ENCODE measurements at places on chromosomes 6 and 20.
A peak's percentile ranks its signal among the peaks of the same experiment; 100 is the strongest.

- peak; percentile 17 for DNase-seq
Measured at GRCh38 chr6:119285908-119286625, 63.5 kb downstream of the MAN1A1 start.

DNA sequence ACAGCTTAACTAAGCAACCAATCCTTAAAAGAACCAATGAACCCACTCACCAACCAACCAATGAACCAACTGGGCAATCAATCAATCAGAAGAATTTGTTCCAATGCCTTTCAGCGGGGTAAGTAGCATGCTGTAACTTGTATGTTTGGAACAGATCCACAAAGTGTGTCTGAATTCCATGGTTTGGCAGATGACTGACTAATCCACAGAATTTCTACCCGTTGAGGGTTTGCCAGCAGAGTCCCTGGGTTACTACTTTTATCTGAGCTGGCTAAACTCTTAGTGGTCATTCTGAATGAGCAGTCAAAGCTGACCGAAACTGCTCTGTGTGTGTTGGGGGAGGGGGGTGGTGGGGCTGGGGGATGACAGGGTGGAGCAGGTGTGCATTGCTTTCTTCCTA is 125.0 kb upstream of the JAG1 start:
- DNase-seq = no peak

DNA sequence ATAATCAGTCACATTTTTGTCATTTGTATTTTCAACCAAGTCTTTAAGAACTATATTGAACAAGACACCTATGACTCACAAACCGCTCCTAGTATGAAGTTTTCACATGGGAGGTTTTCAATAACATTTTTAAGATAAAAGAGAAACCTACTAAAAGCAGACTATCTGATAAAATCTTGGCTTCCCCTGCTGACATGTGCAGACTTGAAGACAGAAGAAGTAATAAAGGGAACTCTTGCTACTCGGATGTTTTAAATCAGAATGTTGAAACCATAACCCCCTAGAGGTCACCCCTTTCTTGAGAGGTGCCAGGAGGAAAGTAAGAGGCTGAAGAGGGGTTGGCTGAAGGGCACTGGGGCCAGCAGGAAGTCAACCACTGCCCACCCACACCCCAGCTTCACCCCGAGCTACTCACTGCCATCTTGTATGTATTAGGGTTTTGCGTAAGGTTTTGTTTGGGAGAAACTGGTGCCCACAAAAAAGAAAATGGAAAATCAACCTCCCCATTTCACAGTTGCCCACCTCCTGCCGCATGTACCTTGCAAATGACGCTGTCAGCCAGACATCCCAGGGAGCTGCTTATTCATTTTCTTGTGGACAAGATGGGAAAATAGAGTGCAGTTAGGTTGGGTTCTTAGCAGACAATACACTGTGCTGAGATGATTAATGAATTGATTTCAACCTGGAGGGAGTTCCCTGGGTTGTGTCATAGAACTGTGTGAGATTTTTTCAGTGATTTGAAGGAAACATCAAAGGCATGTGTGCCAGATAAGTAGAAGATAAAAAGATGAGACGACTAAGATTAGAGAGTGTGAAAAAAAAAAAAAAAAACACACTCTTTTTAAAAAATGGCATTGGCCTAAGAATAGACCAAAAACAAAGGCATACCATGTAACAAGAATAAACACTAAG is 83.2 kb upstream of the TAB2 start:
- DNase-seq = no peak

DNA sequence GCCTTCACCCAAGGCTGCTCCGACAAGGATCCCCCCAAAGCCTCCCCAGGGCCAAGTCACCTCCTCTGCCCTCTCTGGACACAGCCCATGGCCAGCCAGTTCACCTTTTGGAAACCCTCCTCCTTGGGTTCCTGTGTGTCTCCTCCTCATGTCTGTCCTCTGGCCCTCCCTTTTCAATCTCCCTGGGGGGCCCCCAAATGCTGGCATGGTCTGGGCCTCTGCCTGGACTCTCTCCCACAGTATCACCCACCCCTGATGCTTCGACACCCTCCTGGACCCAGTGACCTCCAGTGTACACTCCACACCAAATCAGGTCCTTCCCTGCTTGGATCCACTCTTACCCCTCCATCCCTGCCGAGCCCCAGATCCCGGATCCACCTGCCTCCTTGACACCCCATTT is 46.7 kb upstream of the NNAT start:
- DNase-seq = no peak

DNA sequence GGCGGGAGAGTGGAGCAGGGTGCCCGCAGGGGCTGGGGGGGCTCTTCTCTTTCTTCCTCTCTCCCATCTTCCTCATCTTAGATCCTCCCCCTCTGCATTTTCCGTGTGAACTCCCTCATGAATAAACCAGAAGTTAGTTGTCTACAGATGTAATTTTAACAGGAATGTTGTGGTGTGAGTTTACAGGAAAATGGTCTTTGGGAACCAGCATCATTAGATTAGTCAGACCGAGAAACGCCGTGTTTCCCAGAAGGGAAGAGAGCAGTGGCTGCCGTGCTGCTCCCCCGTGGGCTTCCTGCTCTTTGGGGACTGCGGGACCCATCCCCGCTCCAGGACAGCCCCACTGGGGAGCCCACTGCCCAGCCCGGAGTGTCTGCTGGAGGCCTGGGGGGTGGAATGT is 3.4 kb downstream of the MYT1 start:
- no peak for DNase-seq

DNA sequence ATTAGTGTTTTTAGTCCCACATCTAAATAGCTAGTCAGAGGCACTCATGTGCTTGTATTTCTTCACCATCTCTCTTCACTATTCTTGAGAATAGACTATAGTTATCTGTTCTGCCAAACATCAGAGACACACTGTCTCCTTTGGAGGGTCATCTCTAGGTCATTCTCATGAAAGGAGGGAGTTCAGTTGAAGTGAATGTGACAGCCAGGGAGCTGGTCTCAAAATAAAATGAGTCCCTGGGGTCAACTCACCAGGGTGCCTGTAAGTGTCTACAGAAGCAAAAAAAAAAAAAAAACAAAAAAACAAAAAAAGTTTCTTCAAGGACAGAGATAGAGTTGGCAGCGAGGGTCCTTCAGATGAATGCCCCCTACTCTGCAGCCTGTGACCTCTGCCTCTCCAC is 171.0 kb downstream of the ID4 start:
- DNase-seq = no peak

DNA sequence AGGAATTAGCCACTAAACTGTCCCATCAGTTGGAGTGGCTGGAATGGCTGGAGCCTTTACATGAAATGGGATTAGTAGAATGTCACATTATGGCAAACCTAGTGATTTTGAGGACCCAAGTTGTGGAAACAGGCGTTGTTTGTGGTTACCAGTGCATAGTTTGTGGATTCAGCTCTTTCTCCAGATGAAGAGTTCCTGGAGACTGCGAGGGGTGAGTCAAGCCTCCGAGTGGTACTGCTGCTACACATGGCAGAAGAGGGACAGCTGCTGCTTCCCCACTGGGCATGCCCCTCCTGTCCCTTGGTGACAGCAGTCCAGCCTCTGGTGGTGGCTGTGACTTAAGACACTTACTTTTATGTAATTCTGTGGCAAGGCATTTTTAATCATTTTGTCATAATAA is 94.2 kb upstream of the SCP2D1 start:
- peak; percentile 28 for DNase-seq

DNA sequence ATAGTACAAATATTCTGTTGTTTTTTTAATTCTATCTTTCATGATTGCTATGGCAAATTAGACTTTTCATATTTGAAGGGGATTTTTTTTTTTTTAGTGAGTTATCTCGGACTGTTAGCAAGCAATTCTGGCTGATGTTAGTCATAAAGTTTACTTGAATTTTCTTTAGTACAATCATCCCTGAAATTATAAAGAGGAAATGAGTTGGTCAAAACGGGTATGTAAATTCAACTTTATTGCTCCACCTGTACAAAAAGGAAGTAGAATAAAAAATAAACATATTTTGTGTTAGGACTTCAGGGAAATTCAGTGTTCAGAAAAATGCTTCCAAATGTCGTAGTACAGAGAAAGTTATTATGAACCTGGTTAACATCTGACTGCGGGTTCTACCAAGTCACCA is 40.3 kb downstream of the PPP1R14C start:
- no peak for DNase-seq

- DNase-seq = no peak
Measured at GRCh38 chr20:45055056-45055455, 45.9 kb downstream of the KCNS1 start.

GRCh38 chr6:29509239-29509638 is 21.5 kb upstream of the MAS1L start:
- no peak for DNase-seq

DNA sequence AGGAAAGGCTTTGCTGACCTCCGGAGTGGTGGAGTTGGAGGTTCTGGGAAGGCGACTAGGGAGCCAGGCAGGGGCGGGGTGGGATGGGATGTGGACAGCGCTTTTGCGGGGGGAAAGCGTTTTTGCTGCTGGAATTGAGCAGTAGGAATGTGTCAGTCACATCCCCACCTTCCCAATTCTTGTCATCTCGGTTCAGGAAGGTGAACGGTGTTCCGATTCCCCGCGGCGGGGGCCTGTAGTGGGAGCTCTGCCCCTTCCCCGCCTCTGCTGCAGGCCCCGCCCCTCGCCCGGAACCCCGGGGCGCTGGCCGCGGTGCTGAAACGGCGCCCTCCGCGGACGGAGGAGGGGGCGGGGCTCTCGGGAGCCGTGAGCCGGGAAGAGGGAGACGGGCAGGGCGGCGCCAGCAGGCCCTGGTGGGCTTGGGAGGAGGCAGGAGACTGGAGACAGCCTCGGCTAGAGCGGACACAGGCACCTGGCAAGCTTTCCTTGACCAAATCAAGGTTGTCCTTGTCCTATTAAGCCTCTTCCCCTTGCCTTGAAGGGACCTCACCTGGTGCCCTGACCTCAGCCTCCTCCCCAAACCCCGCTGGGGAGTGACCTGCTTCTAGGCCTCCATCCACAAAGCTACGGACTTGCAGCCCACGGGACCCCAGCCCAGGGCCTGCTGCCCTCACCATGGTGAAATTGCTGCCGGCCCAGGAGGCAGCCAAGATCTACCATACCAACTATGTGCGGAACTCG is at the start of gene LHFPL5:
LHFPL5 (plus strand) TSS at position 357 of the 741 bp plus-strand sequence; CDS start at position 676, 319 bp downstream.
- peak; percentile 84 for DNase-seq

DNA sequence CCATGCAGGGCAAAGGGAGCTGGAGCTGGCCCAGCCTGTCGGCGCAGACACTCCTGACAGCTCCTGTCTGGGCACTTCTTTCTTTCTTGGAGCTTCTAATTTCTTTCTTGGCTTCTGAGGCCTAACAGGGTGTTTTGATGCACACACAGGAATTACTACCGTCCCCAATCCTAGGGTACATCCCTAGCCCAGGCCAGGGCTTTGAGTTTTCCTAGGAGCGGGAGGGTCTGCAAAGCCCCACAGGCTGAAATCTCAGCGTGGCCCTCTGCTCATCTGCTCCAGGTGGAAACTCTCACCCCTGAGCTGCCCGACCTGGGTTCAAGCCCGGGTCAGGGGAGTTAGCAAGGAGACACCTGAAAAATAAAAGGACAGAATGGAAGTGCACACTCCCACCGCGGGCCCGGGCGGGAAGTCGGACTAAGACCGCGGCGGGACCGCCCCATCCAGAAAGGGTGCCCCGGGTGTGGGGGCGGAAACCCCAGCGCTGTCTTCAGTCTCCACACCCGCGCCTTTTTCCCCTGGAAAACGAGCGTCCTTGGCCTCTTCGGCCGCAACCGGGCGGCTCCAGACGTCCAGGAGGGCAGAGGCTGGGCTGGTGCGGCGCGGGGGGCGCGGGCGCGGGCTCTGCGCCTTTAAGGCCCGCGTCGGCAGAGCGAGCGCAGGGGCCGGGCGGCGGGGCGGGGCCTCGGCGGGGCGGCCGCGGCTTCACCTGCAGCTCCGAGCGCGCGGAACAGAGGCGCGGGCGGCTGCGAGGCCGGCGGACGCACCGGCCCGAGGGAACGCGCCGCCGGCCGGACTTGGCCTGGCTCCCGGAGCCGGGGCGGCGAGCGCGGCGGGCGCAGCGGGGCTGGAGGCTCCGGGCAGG is at the start of gene CDH4:
CDH4 (plus strand) TSS at position 733 of the 865 bp plus-strand sequence.
- peak; percentile 83 for DNase-seq

DNA sequence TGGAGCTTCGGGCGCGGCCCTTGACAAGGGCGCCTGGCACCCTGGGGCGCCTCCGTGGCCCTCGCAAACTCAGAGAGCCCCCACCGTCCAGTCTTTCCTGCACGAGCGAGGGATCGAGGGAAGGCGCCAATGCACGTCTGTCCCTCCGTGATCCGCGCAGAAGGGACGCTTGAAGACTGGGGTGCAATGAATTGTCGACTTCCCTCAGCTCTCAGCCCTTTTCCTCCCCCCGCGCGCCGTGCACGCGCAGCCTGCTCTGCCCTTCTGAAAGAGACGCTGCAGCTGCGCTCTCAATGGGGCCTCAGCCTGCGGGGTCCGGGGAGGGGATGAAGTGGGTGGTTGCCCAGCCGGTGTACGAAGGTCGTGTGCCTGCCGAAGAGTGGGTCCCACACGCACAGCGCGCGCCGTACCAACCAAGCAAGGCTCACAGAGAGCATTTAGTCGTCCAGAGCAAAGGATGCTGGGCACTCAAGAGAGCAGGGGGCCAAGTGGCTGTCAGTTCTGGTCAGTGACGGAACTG is 5.5 kb upstream of the SOX4 start:
- peak; percentile 43 for DNase-seq

DNA sequence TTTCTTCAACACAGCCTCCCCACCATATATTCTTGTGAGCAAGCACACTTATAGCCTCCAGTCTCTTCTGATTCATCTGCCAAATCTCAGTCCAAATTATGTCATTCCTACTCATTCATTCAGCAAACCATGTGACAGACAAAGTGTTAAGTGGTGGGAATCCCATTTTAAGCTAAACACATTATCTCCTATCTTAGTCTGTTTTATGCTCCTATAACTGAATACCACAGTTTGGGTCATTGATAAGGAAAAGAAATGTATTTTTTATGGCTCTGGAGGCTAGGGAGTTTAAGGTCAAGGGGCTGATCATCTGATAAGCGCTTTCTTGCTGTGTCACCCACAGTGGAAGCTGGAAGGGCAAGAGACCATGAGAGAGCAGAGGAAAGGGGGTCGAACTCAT is 23.9 kb upstream of the SMIM13 start:
- DNase-seq = no peak

- DNase-seq = no peak
Measured at GRCh38 chr6:79385893-79386292, 151.3 kb downstream of the LCA5 start.

DNA sequence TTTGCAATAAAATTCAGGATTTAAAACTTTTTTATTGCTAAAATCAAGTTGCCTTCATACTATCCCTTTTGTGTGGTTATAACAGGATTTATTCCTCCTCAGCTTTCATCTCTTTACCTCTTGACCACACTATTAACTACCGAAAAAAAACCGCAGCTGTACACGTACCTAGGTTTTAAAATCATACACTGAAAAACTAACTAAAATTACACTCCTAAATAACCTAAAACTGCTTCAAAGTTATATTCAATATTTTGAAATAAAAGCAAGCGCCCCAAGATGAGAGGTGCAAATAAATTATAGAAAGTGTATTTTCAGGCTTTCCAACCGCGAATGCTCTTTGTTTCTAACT is 1.4 kb downstream of the MPC1 start:
- DNase-seq = no peak

- no peak for DNase-seq
Measured at GRCh38 chr20:50186987-50187402, 3.6 kb upstream of the CEBPB start.

GRCh38 chr6:114281496-114281895 is 61.3 kb downstream of the HS3ST5 start:
- DNase-seq = no peak

GRCh38 chr6:21780679-21781078 is 187.1 kb downstream of the SOX4 start:
- no peak for DNase-seq

Measured in GM03348 (cell line).